Femur (tissue), 1 donor: ENCODE measurements at places on chromosomes 1 and 21.
A peak's percentile ranks its signal among the peaks of the same experiment; 100 is the strongest.

DNA sequence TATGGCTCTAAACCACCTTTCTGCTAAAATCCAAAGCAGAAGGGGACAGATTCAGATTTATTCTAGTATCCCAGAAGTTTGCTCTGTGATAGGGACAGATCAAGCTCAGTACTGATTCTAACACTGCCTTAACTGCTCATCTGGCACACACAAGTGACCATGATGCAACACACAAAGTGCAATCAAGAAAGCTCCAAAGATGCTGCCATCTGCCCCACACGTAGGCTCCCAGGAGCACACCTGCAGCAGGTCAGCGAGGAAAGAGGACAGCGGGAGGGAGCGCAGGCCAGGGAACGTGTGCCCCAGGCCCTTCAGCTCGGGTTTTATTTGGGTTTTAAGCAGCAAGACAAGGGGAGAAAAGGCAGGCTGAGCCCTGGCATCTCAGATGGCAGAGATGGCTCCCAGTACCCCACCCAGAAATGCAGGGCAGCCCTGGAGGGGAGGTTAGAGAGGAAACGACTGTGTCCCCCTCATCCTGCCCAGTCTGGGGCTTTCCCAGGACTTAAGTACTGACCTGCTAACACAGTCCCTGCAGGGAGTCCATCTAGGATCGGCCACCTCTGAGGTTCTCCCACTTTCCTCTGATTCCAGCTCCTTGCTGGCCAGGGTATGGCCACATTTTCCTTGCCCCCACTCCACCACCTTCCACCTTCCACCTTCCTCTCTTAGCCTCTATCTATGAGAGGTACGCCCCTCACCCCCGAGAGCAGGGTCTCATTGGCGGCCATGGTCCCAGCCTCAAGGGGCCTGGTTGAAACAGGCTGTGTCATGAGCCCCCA, 1.2 kb downstream of the TRIM11 start:
- DNase-seq, result no peak

- no peak for DNase-seq
These were observed 114.5 kb downstream of the DSCAM start for GRCh38 chr21:40732253-40733023.

- DNase-seq, result no peak
These were observed 83.9 kb upstream of the IPO9 start for GRCh38 chr1:201745023-201745422.

- DNase-seq, result no peak
These were observed 82.1 kb downstream of the DAB1 start for GRCh38 chr1:57341721-57342120.

- DNase-seq, result no peak
These were observed 78.7 kb downstream of the FH start for GRCh38 chr1:241440904-241441303.

GRCh38 chr1:109089242-109090015, 1.1 kb upstream of the TMEM167B start:
- DNase-seq, result peak; percentile 77
